ENCODE measurements at places on chromosomes 11 and 22. TPM values are rescaled to one million over a fixed set of nuclear protein-coding genes. Genes with fewer than 3 reads are reported as not detected.

The SLC22A9 gene
- not detected for polyA plus RNA-seq

The DEUP1 gene
- polyA plus RNA-seq, result not detected

The ATP5MG gene
- polyA plus RNA-seq, result 140 TPM

The IGSF9B gene
- polyA plus RNA-seq, result 0.96 TPM

The CHRM4 gene
- polyA plus RNA-seq, result 0.13 TPM

The TRIM68 gene
- polyA plus RNA-seq, result 6.1 TPM

The SLC7A4 gene
- 0.02 TPM for polyA plus RNA-seq

The OR6M1 gene
- polyA plus RNA-seq, result not detected

The ESAM gene
- polyA plus RNA-seq, result 1.3 TPM

The OSBP2 gene
- polyA plus RNA-seq, result 2.6 TPM

The OR8G1 gene
- not detected for polyA plus RNA-seq

The POU2F3 gene
- not detected for polyA plus RNA-seq

The RPUSD4 gene
- polyA plus RNA-seq, result 24.0 TPM

The CPT1B gene
- polyA plus RNA-seq, result 33.2 TPM

The BTG4 gene
- polyA plus RNA-seq, result 0.34 TPM

The MRGPRX4 gene
- not detected for polyA plus RNA-seq

The CENPM gene
- 15.6 TPM for polyA plus RNA-seq

The FDX1 gene
- polyA plus RNA-seq, result 4.0 TPM

The MPEG1 gene
- polyA plus RNA-seq, result not detected

The HSD17B12 gene
- polyA plus RNA-seq, result 27.3 TPM

The CCDC73 gene
- polyA plus RNA-seq, result not detected

The STARD10 gene
- polyA plus RNA-seq, result 47.7 TPM

The HEPHL1 gene
- polyA plus RNA-seq, result not detected

The LRRN4CL gene
- polyA plus RNA-seq, result 0.08 TPM

The RFPL1 gene
- not detected for polyA plus RNA-seq

The UPK3A gene
- polyA plus RNA-seq, result not detected
